ENCODE measurements at places on chromosomes 3 and 15. TPM values are rescaled to one million over a fixed set of nuclear protein-coding genes. Genes with fewer than 3 reads are reported as not detected.

GRCh38 chr3:29695643-29696198 is 414.9 kb downstream of the RBMS3 start:
- peak overlapping the region; percentile 75 for H3K27ac ChIP-seq
- H3K4me1 ChIP-seq = peaks cover 56% of the 10 kb centered on the region
- H3K27me3 ChIP-seq = no peaks in the 10 kb centered on the region

DNA sequence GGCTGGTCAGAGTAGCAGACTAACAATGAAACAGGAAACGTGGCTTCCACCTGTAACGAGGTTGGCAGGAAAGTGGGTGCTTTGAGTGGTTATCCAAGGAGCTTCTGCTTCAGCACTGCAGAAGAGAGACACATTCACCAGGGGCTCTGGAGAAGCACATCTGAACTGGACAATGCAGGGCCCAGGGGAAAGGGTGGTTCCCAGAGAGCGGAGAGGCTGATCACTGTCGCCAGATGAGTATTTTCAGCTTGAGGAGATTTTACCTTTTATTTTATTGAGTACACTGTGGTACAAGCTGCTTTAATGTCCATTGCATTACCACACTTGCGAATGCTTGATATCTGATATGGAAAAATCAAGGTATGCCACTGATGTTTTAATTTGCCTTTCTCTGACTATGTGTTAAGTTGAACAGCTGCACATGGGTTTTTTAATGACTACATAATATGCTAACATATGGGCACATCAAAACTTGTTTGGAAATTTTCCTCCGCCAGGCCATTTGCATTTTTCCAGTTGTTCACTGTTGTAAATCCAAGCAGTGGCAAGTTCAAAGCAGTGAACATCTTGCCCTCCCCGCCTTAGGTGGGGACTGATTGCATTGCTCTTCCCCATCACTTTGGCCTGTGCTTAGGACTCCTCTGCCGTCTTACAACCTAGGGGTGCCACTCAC is 52.1 kb downstream of the LRTM1 start:
- no peaks in the 10 kb centered on the region for H3K4me1 ChIP-seq
- DNase-seq = no peak
- H3K27ac ChIP-seq = no peak overlapping the region
- H3K36me3 ChIP-seq = no peaks in the 10 kb centered on the region

Gene ASTE1
- 1.2 TPM for total RNA-seq

Gene RAD51
- 3.5 TPM for total RNA-seq

Gene GP5
- not detected for total RNA-seq

Gene IQCF5
- not detected for total RNA-seq
